Activated gamma-delta T cell treated with anti-CD3 and anti-CD28 coated beads, Interleukin-2, amount 50 U/mL, for 16 hours (primary cell): ENCODE measurements at places on chromosomes 12 and 14.

GRCh38 chr12:79331870-79332269, 358.9 kb downstream of the PAWR start:
- no peak for DNase-seq

DNA sequence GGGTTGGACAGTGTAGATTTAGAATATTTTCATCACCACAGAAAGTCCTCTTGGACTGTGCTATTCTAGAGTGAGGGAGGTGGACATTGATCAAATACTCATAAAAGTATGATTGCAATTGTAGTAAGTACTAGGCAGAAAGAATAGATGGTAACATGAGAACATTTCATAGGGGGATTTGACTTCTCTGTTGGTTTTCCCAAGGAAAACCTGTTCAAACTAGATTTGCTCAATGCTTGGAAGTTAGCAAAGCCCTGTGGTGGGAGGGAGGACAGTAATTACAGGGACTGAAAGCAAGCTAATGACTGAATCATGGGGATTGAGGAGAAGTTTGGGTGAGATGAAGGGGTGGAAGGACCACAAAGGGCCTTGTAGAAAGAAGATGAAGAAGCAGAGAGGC, 24.4 kb upstream of the EID3 start:
- DNase-seq: no peak

DNA sequence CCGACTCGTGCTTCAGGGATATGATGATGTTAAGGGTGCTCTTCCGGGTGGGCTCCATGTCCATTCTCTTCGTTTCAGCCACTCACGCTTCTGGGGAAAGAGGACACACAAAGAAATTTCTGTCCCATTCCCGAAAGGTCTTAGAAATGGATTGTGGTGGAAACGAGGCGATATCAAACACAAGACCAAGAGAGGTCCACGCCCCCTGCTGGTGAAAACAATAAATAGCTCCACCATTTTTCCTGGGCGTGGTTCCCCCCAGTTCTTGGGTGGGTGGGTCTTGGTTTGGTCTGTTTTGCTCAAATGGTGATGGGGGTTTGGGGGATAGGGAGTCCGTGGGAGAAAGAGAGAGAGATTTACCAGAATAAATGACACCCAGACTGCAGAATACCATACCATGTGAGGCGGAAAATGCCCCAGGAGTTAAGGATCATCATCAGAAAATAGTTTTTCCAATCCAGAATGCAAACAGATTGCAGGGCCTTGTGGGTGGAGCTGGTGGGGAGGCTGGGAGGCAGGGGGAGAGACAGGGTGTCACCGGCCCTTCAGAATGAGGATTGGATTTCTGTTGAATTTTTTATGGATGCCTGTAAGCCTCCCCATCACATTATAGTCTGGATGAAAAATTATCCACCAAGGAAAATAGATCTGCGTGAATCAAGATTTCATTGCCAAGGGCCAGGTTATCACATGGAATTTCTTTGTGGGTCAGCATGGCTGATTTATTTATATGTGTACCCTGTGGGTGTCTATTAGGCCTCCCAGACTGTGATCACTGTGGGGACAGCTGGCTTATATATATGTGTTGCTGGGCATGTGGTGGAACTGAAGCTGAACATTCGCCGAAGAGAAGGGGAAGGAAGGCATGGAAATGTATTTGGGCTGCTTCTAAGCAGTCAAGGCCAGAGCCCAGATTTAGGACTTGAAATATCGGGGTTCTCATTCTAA, 55.8 kb downstream of the SRRM4 start:
- DNase-seq: no peak

DNA sequence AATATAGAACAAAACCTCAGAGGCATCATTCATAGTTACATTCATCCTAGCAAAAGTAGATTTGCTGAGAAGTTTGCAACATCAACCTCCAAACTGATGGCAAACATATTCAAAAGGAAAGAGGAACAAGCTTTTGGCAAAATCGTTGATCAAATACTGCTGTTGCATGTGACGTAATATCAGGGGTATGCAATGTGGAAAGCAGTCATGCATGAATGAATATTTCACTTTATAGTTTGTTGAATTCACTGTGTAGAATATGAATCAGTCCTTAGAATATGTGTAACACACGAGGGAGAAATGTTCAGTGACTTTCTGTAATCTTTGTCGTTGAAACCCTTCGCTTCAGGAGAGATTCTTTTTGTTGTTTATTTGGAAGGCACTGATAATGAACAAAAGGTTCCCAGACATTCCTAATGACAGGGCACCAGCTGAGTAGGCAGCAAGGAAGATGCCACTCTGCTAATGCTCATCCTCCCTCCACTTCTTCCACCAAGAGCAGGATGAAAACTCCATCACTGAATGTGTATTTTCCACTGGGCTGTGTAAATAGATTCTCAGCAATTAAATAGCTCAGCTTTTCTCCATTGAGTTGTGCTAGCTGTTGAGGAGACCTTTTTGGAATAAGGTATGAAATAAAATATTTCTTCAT, 126.1 kb downstream of the PELI2 start:
- no peak for DNase-seq

- DNase-seq: no peak
Observed at GRCh38 chr14:71583194-71583593, 349.0 kb upstream of the RGS6 start.

GRCh38 chr12:124441443-124442194, 125.8 kb downstream of the NCOR2 start:
- no peak for DNase-seq

DNA sequence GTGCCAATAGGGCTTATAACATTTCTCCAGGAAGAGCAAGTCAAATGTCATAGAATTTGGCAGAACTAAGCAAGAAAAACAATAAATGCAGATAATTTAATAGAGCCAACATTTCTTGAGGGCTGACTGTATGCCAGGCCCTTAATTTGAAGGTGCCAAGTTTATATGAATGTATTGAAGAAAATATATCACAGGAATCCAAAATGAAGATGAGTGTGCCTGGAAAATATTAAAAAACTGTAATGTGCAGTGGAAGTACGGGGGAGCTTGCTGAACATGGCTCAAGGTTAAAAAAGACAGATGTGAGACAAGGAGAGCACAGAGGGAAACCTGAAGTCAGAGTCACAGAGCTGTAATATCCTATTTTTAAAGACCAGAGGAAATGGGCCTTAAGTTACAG, 16.4 kb downstream of the NR1H4 start:
- DNase-seq: no peak
